ENCODE measurements at places on chromosomes 3 and 15.

DNA sequence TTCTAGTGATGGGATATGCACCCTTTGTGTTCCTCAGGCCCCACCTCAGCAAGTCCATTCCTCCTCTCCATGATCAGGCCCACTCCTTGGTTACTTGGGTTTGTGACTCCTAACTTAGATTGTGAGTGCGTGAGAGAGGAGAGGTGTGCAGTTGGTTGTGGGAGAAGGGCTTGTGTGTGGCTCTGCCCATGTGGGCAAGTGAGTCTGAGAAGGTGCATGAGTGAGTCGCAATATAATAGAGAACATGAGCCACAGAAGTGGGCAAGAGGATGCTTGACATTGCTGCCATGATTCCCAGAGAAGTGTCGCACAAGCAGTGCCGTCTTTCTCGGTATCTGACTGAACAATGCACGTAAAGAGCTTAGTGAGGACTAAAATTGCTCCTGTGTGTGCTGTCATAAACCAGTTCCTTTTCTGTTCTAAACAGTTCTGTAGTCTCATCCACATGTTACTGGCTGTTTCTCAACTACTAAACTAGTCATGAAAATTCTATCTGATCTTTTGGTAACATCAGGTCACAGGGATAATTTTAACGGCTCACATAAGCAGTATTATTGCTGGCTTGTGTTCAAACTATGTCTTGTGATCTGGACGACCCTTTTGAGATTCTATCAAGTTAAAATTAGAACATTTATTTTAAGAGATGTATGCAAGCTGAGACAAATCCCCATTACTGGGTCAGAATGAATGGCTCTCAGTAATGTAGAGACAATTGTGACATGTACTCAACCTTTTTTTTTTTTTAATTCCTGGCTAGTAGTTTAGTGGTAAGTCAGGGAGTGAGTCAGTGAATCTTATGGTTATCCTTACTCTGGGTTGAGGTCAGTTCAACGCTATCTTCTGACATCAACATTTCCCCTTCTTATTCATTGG, 25.6 kb downstream of the GYG1 start:
- no peaks in the 10 kb centered on the region for H3K36me3 ChIP-seq
- H3K27me3 ChIP-seq: no peaks in the 10 kb centered on the region
- no peak overlapping the region for H3K4me3 ChIP-seq

DNA sequence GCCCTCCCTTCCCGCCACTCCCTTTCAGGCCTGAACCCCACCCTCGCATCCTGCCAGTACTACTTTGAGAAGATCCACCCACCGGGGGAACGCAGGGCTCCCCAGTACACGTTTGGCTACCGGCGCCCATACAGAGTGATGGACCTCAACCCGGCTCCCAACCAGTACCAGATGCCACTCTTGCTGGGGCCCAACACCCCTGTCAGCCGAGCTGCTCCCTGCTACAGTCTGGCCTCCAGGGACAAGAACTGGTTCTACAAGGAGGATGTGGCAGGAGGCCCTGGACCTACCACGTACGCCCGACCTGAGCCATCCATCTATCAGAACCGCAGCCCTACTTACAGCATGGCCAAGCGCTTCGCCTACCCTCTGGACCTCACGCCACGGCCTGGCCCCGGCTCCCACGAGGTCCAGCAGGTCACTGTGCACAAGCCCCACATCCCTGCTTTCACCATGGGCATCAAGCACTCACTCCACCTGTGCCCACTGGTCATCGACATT, 14.4 kb upstream of the CSPG4 start:
- H3K4me3 ChIP-seq: no peak overlapping the region
- H3K27ac ChIP-seq: no peak overlapping the region
- H3K27me3 ChIP-seq: no peaks in the 10 kb centered on the region
- no peaks in the 10 kb centered on the region for H3K36me3 ChIP-seq
- peak; percentile 48 for DNase-seq
- peaks cover 6% of the 10 kb centered on the region for H3K4me1 ChIP-seq

DNA sequence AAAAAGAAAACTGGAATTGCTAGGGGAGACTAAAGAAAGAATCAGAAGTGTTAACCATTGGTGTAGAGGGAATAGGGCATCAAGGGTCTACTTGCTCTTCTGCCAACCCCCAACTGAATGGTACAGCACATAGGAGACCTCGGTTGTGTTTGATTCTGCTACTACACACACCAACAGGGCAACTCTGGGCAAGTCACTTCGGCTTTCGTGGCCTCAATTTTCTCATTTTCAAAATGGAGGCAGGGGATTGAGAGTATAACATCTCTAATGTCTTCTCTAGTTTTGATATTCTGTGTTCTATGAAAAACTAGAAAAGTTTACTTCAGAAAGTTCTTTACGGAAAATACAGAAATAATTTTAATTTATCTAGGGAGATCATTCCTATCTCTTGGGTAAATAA, 120.3 kb upstream of the PHLDB2 start:
- H3K4me3 ChIP-seq: no peak overlapping the region
- H3K27ac ChIP-seq: peak overlapping the region; percentile 73

DNA sequence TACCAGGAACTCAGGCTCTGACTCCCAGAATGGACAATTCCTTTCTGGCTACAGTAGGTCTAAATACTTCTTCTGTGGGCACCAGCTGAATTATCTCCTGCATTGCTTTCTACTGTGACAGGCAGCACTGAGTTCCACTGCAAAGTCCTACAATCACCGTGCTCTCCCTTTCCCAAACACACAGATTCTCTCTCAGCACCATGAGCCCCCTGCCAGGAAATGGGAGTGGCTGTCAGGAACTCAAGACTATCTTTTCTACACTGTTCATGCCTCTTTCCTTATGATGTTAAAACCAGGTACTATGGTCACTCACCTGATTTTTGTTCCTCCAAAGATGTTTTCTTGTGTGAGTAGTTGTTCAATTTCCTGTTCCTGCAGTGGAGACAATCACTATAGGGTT, 383.4 kb downstream of the EPHA6 start:
- H3K36me3 ChIP-seq: no peaks in the 10 kb centered on the region
- peak overlapping the region; percentile 79 for H3K27ac ChIP-seq
- H3K4me3 ChIP-seq: no peak overlapping the region
- H3K4me1 ChIP-seq: no peaks in the 10 kb centered on the region
- no peak for DNase-seq
- H3K27me3 ChIP-seq: no peaks in the 10 kb centered on the region

- H3K4me3 ChIP-seq: peak overlapping the region; percentile 91
- H3K27me3 ChIP-seq: no peaks in the 10 kb centered on the region
- H3K36me3 ChIP-seq: no peaks in the 10 kb centered on the region
- no peak for DNase-seq
- H3K27ac ChIP-seq: peak overlapping the region; percentile 100
Observed at GRCh38 chr3:19945534-19945933, 1.4 kb upstream of the RAB5A start.

DNA sequence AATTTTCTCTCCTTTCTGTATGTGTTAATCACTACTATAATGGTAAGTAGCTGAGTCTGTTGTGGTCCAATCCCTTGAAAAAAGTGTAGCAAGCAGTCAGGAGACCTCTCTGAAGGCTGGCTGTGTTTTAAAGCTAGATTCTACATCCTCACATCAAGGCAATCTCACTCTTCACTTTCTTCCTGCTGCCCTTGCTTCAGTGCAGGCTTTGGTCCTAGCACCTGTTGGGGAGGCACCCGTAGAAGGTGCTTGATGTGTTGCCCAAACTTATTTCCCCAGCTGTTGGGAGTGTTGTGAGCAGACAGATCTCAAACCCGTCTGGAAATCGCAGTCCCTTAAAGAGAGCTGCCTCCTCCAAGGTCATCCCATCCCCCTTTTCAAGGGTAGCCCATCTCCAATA, 8.6 kb downstream of the FRMD4B start:
- H3K36me3 ChIP-seq: no peaks in the 10 kb centered on the region
- no peak overlapping the region for H3K27ac ChIP-seq
- no peak overlapping the region for H3K4me3 ChIP-seq
- H3K4me1 ChIP-seq: no peaks in the 10 kb centered on the region

GRCh38 chr3:14810070-14810791, 8.5 kb upstream of the FGD5 start:
- no peaks in the 10 kb centered on the region for H3K4me1 ChIP-seq
- no peak for DNase-seq
- H3K4me3 ChIP-seq: peak overlapping the region; percentile 76
- no peak overlapping the region for H3K27ac ChIP-seq
- H3K36me3 ChIP-seq: no peaks in the 10 kb centered on the region
- no peaks in the 10 kb centered on the region for H3K27me3 ChIP-seq

DNA sequence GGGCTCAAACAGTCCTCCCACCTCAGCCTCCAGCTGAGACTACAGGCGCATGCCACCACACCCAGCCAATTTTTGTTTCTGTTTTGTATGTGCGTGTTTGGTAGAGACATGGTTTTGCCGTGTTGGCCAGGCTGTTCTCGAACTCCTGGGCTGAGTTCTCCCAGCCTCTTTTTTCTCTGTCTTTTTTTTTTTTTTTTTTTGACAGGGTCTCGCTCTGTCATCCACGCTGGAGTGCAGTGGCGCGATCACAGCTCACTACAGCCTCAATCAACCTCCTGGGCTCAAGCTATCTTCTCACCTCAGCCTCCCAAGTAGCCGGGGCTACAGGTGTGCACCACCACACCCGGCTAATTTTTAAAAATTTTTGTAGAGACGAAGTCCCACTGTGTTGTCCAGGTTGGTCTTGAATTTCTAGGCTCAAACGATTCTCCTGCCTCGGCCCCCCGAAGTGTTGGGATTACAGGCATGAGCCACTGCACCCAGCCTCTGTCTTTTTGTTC, 867 bp upstream of the DCAF1 start:
- H3K27ac ChIP-seq: peak overlapping the region; percentile 91
- no peaks in the 10 kb centered on the region for H3K36me3 ChIP-seq
- H3K4me1 ChIP-seq: no peaks in the 10 kb centered on the region
- no peaks in the 10 kb centered on the region for H3K27me3 ChIP-seq
- DNase-seq: no peak

GRCh38 chr15:81184188-81184587, 12.5 kb upstream of the IL16 start:
- no peaks in the 10 kb centered on the region for H3K4me1 ChIP-seq
- peak overlapping the region; percentile 74 for H3K27ac ChIP-seq
- DNase-seq: no peak
- no peaks in the 10 kb centered on the region for H3K27me3 ChIP-seq

- peak; percentile 99 for DNase-seq
- peak within 1 kb of the TSS; percentile 98 for H3K27ac ChIP-seq
- no peaks in the 10 kb centered on the region for H3K27me3 ChIP-seq
- H3K4me3 ChIP-seq: peak within 1 kb of the TSS; percentile 96
Observed at GRCh38 chr15:73633111-73633990, at the start of gene NPTN. Gene NPTN (minus strand): TSS chr15:73633389. CDS start chr15:73633215, 174 bp downstream.

- no peaks in the 10 kb centered on the region for H3K27me3 ChIP-seq
- peak overlapping the region; percentile 44 for H3K4me3 ChIP-seq
Observed at GRCh38 chr3:40780291-40780924, 255.6 kb downstream of the ZNF621 start.

DNA sequence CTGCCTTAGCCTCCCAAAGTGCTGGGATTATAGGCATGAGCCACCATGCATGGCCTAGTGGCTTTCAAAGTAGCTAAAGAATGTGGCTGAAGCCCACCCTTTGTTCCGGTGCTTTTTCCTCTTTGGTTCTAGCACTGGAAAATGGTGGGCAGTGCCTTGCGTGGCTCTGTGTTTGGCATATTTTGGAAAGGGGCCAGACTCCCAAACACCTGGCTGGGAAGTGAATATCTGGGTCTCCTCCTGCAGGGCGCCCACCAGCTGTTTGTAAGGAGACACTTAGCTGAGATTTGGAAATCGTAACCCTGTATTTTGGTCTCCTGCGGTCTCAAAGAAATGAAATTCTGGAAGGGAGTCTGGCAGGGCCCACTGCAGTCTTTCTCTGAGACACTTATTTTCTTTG, 336.4 kb downstream of the IL20RB start:
- H3K36me3 ChIP-seq: no peaks in the 10 kb centered on the region
- DNase-seq: no peak
- H3K27me3 ChIP-seq: no peaks in the 10 kb centered on the region

DNA sequence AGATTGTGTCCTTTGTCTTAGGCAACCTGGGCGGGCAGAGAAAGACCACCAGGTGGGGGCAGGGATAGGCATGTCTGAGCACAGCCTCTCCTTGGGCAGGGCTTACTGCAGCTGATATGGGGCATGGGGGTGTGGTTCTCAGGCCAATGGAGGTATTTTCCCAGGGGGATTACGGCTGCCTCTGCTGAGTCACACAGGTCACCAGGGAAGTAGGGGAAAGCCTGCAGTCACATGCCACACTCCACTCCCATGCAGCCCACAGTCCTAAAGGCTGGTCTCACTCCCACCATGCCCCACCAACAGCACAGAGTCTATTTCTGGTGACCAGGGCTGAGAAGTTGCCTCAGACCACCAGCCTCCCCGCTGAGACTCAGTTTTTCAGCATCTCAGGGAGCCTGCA, 466.4 kb downstream of the DIPK2A start:
- no peak for DNase-seq
- no peaks in the 10 kb centered on the region for H3K4me1 ChIP-seq
- H3K27ac ChIP-seq: no peak overlapping the region
- no peak overlapping the region for H3K4me3 ChIP-seq
- no peaks in the 10 kb centered on the region for H3K27me3 ChIP-seq

GRCh38 chr3:117567382-117567781, 857.8 kb downstream of the TUSC7 start:
- DNase-seq: no peak
- H3K4me3 ChIP-seq: no peak overlapping the region
- H3K36me3 ChIP-seq: no peaks in the 10 kb centered on the region
- H3K27ac ChIP-seq: no peak overlapping the region

All from breast epithelium (tissue), 4 donors.